ENCODE measurements at places on chromosomes 12 and 14. TPM values are rescaled to one million over a fixed set of nuclear protein-coding genes. Genes with fewer than 3 reads are reported as not detected.

DNA sequence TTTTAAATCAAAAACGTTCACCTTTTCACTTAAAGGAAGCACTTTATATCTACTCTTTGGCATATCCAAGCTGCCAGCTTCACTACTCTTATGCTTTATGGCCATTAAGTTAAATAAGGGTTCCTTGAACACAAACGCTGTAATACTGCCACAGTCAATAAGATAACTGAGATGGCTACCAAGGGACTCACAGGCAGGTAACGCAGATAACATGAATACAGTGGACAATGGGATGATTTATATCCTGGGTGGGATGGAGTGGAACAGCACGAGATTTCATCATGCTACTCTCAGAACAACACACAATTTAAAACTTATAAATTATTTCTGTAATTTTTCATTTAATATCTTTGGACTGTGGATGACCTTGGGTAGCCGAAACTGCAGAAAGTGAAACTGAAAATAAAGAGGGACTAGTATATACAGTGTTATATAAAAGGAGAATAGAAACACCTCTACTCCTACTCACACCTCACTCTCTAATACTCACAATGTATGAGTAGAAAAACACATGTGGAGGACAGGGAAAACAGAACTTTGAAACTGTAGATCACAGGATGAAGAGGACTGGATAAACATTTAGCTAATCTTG, 367.3 kb downstream of the C12orf50 start:
- no peak for DNase-seq

- no peak for DNase-seq
Measured at GRCh38 chr12:69660164-69660863, 38.8 kb downstream of the BEST3 start.

DNA sequence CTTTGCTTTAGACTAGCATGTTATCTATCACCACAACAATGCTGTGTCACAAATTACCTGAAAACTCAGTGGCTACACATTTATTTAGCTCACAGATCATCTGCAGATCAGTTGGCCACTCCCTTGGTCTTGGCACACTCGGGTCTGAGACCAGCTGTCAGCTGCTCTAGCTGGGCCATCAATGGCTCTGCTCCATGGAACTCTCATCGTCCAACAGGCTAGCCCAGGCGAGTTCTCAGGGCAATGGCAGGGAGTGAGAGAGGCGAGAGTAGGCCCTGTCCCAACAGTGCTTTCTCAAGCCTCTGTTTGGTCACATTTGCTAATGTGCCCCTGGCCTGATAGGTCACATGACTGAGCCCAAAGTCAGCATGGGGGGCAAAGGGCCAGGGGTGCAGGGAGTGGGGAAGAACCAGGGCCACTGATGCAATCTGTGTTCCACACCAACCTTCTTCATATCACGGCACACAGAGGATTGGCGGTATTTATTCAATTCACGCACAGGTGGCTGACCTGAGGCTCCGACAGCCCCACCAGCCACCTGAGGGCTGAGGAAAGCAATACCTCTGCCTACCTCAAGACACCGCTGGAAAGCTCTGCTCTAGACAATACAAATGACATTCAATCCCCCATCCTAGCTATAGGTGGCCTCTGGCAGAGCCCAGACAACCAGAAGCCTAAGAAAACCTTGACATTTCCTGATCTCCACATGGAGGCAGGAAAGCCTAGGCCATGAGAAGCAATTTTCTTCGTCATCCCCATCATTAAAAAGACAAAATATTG, 82.5 kb downstream of the NT5DC3 start:
- DNase-seq: no peak

- DNase-seq: no peak
Measured at GRCh38 chr14:83607682-83608081, 1922.3 kb upstream of the FLRT2 start.

DNA sequence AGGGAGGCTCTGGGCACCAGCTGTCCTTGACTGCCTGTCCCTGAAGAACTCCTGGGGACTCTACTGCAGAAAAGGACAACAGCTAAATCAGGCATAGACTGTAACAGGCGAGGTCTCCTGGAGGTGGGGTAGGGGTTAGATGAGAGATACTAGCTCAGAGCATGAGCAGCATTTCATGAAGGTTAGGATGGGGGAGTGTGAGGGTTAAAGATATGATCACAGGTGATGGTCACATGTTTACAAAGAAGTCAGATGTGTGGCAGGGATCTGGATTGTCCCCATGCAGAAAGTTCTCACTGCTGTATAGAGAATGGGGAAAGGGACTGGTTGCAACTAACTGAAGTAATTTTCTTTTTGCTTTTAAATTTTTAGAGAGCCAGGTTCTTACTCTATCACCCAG, 26.5 kb downstream of the TMEM229B start:
- no peak for DNase-seq

DNA sequence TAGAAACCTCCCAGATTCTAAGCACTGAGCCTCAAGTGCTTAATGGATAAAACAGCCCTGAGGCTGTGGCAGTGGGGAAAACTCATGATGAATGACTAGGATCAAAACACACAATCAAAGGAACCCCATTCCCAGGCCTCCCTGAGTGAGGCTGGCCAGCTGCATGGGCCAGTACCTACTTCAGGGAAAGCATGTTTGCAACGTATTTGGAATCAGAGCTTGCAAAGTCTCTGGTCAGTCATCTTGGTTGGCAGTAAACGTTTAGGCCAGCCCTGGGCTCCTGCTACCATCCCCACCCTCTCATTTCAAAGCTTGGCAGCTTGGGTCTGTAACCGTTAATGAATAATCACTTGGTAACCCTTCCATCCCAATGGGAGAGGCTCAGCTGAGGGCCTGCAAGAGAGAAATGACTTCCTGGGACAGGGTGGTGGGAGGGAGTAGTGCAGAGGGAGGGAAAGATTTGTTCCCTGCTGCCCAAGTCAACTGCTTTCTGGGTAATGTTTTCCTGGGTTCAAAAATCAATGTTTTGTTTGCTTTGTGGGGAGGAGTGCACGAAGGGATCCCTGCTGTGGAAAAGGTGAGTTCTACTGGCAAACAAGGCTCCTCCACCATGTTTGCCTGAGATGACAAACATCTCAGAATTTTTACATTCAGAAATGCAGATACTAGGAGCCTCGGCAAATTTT, 2.0 kb upstream of the RNASE8 start:
- no peak for DNase-seq

GRCh38 chr12:128970941-128971340, 117.7 kb downstream of the GLT1D1 start:
- no peak for DNase-seq

DNA sequence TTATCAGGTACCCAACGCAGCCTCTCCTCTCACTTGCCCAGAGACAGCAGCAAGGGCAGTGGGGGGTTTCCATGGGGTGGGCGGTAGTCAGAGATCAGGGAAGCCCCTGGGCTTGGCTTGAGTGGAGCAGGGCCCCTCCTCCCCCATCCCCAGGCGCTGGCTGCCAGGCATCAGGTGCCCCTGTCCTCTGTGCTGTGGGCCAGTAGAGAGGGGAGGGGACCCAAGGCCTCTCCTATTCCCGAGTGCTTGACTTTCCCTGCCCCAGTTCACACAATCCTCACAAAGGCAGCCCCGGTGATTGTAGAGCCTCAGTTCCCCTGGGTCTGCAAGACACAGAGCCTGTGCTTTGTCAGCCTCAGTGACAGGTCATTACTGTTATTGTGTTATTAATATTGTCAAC, 57.7 kb downstream of the MVK start:
- DNase-seq: no peak

- DNase-seq: peak; percentile 46
Measured at GRCh38 chr12:3698218-3698974, 54.5 kb downstream of the CRACR2A start.

- DNase-seq: no peak
Measured at GRCh38 chr12:530821-531220, 71.1 kb downstream of the B4GALNT3 start.

DNA sequence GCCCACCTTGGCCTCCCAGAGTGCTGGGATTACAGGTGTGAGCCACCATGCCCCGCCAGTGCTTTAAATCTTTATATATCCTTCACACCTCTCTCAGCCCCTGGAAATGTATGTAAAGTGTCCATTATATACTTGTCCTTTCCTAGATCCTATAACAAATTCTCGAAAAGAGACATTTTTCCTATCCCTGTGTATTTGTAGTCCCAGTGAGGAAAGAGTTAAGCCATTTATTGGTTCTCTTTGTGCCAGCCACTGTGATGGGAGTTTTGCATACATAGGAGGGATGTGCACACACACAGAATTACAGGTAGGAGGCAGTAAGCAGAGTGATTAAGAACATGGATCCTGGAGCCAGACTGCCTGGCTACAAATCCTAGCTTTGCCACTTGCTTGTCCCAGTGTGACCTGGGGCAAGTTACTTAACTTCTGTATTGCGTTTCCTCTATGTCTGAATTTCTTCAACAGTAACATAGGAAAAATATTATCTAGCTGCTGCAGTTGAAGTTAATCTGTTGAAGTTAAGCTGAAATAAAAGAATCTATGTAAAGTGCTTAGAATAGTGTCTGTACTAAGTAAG, 2.1 kb upstream of the RABGGTA start:
- DNase-seq: no peak

- no peak for DNase-seq
Measured at GRCh38 chr12:62008703-62009102, 251.5 kb upstream of the USP15 start.

GRCh38 chr14:33464254-33464962, 486.5 kb downstream of the EGLN3 start:
- DNase-seq: no peak

DNA sequence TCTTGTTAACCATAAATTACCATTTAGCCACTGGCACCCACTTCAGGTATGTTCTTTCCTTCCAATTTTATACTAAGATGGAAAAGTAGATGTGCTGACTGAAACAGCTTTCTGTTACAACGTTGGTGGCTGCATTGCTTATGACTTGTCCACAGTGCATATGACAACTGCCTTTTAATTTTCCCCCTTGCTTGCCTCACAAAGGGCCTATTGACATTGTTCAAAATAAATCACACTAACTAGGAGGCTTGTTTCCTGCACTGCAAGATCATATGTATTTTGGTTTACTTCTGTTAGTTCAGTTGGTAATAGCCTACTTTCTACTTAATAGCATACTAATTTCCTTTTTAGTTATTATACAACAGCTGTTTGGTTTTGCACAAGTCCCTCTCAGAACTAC, 55.4 kb downstream of the SCAF11 start:
- DNase-seq: no peak

- no peak for DNase-seq
Measured at GRCh38 chr14:100222224-100223093, 16.5 kb upstream of the YY1 start.

DNA sequence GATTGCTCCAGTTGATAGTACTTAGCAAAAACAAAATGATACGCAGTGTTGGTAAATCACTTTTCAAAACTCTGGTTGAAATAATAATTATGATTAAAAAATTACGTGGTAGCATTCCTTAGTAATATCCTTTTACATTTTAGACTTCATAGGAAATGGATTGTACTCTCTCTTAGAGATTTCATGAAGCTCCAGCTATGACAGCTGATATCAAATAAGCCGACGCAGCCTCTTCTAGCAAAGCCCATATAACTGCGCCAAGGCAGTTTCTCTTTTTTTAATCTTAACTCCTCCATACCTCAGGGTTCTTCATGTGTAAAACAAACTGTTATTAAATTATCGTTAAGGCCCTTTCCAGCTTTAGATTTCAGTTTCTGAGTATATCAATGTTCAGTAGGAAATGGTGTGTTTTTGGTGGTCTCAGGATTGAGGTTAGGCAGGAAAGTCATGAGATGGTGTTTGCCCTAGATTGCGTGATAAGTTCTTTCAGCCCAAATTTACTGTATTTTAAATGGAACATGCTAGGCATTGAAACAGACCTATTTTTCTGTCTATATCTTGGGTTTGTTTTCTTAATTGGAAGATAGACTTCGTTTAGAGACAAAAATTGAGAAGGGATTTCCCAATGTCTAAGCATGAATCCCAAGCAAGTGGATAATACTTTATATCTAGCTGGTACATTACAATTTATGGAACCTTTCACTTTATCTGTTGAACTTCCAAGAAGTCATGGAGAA, 902 bp upstream of the CFL2 start:
- DNase-seq: no peak

GRCh38 chr14:93533842-93534241, 103.1 kb downstream of the UNC79 start:
- no peak for DNase-seq

DNA sequence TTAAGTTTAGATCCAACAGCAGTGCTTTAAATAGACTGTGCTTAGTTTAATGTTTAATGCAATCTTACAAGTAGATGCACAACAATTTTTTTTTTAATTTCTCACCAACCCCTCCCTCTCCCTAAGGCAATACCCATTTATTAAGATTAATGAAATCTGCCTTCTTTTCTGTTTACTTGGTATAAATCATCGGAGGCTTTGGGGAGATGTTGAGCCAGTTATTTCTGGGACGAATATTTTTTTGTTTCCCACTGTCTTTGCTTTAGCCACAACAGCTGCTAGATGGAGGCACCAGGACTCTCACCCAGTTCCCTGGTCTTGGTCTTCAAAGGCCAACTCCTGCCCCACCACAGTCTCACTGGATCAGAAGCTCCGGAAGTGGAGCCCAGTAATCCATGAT, 113.4 kb downstream of the PLXNC1 start:
- DNase-seq: no peak

- no peak for DNase-seq
Measured at GRCh38 chr14:68113343-68113930, 293.9 kb downstream of the RAD51B start.

DNA sequence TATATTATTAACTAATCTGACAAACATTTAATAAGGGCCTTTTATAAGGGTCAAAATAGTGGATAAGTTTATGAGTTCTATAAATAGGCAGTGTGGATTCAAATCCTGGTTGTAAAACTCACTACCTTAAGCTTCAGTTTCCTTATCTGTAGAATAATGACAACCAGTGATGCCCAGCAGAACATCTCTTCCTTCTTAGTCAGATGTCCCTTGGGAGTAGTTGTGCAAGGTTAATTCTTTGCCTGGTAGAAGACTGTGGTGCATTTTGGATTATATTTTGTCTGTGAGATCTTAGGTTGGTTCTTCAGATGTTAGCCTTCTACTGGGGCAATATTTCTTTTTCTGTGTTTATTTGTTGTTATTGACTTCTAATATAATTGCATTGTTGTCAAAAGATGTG, 59.5 kb downstream of the ARID2 start:
- DNase-seq: no peak

GRCh38 chr12:53935383-53936341, 3.0 kb upstream of the HOXC13 start:
- no peak for DNase-seq

DNA sequence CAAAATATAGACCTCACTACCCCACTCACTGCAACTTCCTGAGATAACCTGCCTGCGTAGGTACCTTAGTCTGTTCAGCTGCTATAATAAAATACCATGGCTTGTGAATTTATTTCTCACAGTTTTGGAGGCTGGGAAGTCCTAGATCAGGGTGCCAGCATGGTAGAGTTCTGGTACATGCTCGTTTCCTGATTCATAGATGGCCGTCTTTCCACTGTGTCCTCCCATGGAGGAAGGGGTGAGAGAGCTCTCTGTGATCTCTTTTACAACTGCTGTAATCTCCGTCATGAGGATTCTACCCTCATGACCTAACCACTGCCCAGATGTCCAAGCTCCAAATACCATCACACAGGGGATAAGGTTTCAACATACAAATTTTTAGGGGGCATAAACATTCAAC, 49.7 kb downstream of the KCNA1 start:
- DNase-seq: no peak

The BMAL2 gene
- total RNA-seq: 65.4 TPM

The C14orf180 gene
- not detected for total RNA-seq

The TAS2R43 gene
- total RNA-seq: 1.3 TPM

The APOF gene
- total RNA-seq: not detected

The FGD4 gene
- total RNA-seq: 30.4 TPM

The TMEM229B gene
- total RNA-seq: 0.07 TPM

The KRT72 gene
- not detected for total RNA-seq

The GSG1 gene
- total RNA-seq: not detected

The GPR68 gene
- 1.3 TPM for total RNA-seq

The FOXG1 gene
- 0.26 TPM for total RNA-seq

The OR6C68 gene
- not detected for total RNA-seq

The C12orf54 gene
- not detected for total RNA-seq

The KRT82 gene
- total RNA-seq: not detected
